ENCODE measurements at places on chromosomes 6 and 20.

DNA sequence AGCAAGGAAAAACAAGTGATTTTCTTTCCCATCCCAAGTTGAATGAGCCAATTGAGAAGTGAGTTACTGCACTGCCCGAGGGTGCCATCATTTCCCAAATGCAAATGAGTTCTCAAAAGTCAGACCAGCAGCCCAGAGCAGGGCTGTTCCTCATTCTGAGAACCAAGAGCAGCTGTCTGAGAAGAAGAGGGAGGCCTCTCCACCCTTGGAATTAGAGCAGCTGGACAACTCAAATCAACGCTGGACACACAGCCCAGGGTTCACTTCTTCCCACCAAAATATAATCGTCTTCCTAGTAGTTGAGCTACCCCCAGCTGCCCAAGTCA is 4.6 kb upstream of the PREX1 start:
- DNase-seq: no peak

- DNase-seq: no peak
Observed at GRCh38 chr20:46990596-46991104, 96.0 kb downstream of the EYA2 start.

DNA sequence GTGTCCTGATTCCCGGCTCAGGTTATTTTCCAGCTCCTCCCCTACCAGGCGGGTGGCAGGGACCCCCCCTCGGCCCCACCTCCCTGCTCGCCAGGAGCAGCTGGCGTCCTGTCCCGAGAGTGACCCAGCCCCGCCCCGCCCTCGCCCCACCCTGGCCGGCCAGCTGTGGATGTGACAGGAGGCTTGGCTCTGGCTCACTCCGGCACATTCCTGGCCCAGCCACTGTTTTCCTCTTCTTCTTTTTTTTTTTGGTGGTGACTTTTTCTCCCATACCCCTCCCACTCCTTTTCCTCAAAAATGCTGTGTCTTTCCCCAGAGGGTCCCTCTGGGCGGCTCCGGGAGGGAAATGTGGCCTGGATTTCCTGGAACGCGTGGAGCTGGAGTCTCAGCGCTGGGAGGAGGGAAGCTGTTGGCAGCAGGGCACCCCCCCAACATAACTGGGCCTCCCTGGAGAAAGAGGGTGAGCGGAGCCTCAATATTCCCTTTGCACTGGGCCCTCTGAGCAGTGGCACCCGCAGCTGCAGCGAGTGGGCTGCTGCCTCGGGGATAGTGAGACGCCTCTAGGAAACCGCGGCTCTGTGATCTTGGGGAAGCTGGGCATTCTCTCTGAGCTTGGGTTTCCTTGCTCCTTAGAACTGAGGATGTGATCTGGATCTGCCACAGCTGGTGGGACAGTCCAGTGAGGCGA is 28.3 kb upstream of the CSNK2A1 start:
- DNase-seq: no peak

- DNase-seq: no peak
Observed at GRCh38 chr20:3887876-3888620, 1.1 kb upstream of the PANK2 start.

DNA sequence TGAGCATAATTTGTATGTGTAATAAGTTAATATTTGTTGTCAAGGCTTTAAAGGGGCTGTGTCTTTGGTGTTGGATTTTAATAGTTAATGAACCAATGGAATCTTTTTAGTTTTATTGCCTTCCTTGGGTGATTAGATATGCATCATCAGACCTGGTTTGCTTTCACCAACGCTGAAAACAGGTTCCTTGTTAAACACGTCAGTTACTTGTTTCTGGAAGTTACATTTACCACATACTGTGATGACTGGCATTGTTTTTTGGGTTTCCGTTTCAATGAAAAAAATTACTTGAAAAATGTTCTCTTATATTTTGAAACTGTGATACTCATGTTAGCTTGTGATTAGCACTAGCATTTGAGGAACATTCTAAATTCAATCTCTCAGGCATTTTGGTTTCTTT is 58.6 kb upstream of the RNF144B start:
- DNase-seq: no peak

GRCh38 chr20:47682028-47682783 is 103.1 kb downstream of the SULF2 start:
- no peak for DNase-seq

GRCh38 chr20:6868861-6869260 is 101.4 kb downstream of the BMP2 start:
- no peak for DNase-seq

- no peak for DNase-seq
Observed at GRCh38 chr20:3195590-3196237, 8.8 kb downstream of the DDRGK1 start.

- DNase-seq: no peak
Observed at GRCh38 chr20:60484316-60484715, 526.1 kb downstream of the CDH26 start.

DNA sequence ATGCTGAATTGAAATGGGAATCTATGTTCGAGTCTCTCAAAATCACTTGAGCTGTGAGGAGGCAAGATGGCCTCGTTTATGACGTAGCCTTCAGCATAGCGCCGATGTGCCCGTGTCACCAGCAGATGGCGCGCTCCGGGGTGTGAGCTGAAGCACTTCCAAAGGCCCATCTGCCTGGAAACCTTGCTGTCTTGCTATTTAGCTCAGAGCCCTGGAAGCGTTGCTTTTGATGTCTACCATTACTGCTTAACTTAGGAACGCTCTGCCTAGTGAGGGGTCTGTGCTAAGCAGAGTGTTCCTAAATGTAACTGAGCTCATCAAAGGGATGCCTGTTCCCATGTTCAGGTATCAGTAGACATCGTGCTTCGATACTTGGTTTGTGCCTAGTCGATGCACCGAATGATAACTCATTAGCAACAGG is 67.7 kb downstream of the SYCP2L start:
- peak; percentile 84 for DNase-seq

GRCh38 chr20:50712771-50713656 is 18.4 kb upstream of the PARD6B start:
- DNase-seq: no peak

GRCh38 chr6:4164117-4164442 is 28.7 kb upstream of the ECI2 start:
- no peak for DNase-seq

- DNase-seq: peak; percentile 14
Observed at GRCh38 chr6:150142670-150143515, at the start of gene PPP1R14C. Gene PPP1R14C, plus strand, starts transcription at chr6:150143044. Its CDS starts 149 bp downstream, at chr6:150143193.

DNA sequence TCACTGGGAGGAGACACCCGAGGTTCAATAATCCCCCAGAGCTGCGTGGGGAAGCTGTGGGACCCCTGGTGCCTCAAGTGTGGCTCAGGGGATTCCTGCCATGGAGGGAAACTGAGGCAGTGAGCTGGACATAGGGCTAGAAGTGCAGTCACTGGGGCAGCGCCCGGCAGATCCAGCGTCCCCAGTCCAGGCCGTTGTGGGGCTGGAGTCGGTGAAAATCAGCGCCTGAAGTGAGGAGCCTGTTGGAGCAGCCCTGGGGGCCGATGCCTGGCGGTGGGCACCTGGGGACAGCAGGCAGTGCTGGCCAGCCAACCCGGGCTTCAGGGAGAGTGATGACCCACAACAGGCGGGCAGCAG is 2.2 kb upstream of the COL9A3 start:
- no peak for DNase-seq

DNA sequence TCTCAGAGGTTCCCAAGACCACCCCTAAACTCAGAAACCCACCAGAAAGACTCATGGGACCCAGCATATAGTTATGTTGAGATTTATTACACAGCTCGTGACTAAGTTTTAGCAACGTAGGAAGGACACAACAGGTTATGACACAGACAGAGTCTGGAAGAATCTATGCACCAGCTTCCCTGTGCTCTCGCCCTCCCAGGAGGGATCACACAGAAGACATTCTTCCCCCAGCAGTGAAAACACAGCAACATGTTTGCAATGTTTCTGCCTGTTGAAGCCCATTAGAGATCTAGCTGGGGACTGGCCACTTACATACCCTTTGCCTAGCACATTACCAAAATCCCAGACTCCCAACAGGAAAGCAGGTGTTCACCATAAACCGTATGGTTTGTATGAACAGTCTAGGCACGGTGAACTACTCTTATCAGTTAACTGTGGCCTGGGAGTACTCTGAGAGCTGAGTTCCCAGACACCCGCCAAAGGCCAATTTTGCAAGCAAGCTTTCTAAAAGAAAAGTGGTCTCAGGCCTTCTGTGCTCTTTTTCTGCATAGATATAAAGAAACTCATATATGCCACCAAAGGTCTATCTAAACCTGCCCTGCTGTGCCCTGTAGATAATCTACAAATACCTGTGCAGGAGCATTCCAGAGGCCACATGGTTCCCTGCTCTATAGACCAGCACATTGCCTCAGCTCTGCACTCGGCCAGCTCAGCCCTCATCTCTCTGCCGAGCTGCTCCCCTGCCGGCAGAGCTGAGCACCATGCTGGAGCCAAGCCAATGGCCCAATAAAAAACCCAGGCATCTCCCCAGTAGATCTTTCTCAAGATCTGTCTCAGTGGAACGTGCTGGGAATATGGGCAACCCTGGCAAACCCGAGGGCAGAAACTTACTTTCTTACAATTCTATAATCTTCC is 69.6 kb upstream of the SMIM28 start:
- DNase-seq: no peak

DNA sequence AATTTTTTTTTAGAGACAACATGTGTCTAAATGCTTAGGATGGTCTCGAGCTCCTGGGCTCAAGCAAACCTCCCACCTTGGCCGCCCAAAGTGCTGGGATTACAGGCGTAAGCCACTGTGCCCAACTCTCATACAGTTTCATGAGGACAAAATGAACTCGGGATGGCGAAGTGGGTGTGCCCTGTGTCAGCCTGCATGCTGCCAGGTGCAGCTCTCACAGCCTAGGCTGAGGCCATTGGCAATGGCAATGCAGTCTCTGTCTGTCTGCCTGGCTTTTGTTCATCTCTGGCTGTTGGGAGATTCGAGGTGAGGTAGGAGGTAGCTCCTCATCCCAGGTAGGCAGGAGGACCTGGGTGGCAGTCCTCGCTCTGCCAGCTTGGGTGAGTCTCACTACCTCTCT is 88.0 kb downstream of the CHMP4B start:
- DNase-seq: no peak

- DNase-seq: no peak
Observed at GRCh38 chr6:93352604-93353003, 66.8 kb downstream of the EPHA7 start.

DNA sequence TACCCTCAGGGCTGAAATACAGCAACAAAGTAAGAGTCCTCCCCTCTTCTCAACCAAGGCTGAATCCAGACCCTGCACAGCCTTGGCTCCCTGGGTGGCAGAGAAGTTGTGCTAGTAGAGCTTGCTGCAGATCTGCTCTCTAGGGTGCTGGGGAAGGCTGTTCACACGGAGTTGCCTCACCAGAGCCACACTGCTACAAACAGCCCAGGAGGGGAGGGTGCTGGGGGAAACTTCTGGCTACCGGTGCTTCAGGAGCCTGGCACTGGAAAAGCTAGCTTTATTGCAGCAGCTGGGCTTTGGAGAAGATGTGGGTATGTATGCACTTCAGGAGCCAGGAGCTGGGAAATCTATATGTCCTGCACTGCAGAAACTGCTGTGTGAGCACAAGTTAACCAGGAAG is 37.6 kb upstream of the SUPT3H start:
- no peak for DNase-seq

DNA sequence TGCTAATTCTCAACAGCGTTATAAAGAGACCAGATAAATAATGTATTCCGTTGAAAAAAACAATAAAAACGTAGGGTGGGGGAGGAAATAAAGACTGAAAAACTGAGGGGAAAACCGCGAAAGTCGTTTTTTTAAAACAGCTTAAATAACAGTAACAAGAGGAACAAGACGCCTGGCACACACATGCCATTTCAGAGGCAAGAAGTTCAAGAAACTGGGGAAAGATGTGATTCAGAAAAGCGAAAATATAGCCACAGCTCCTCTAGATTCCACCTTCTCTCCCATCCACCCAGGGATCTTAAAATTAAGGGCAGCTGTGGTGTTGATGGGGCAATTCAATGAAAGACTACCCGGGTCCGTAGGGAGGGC is 1.3 kb downstream of the EPB41L2 start:
- no peak for DNase-seq

- DNase-seq: no peak
Observed at GRCh38 chr20:44961870-44962267, 1.7 kb upstream of the TOMM34 start.

DNA sequence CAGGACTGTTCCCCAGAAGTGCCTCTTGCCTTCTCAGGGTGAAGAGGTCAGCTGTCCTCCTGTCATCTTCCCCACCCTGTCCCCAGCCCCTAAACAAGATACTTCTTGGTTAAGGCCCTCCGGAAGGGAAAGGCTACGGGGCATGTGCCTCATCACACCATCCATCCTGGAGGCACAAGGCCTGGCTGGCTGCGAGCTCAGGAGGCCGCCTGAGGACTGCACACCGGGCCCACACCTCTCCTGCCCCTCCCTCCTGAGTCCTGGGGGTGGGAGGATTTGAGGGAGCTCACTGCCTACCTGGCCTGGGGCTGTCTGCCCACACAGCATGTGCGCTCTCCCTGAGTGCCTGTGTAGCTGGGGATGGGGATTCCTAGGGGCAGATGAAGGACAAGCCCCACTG is 9.8 kb downstream of the PI16 start:
- no peak for DNase-seq

DNA sequence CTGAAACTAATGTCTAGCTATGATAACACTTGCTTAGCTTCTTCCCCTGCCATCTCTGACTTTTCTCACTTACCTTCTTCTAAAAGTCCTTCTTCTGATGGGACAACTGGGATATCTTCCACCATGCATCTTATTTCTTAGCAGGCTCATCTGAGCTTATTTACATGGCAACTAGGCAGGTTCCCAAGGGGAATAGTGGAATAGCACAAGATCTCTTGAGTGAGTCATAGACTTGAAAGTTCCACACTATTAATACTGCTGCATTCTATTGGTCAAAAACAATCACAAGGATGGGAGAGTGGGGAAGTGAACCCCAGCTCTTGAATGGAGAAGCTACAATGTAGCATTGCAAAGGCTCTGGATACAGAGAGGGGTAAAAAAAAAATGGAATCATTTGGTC is 142.1 kb downstream of the HAO1 start:
- DNase-seq: no peak

DNA sequence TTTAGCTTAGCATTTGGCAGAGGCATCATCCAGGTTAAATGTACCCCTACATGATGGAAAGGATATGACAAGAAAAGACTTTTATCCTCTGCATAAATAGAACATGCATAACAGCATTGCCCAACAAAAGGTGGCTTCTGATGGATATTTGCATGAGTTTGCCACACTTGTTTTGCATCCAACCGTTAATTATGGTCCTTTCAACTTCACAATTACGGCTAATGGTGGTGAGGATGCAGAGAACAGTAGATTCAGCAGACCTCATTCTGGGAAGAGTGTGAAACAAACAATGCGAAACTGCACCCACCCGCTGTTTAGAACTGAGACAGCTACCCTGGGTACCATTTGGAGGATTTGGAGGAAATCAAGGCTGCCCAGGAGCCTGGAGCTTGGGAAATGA is 690.9 kb upstream of the CHD6 start:
- DNase-seq: no peak

DNA sequence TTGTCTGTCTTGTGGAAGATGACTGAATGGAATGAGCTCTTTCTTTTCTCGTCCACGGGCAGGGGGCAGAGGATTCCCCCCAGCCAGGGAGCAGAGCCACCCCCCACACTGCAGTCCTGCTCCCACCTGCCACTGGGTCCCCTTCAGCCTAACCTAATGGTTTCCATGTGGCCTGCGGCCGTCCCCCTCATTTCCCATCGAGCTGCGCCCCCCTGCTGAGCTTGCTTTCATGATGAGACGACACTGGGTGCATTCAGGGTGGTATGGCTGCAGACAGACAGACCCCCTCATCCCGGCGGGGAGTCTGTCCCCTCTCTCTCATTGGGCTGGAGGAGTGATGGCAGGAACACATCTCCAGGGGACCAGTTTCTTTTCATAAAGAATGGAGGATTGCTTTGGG is 140.8 kb downstream of the DTNBP1 start:
- no peak for DNase-seq

- DNase-seq: no peak
Observed at GRCh38 chr6:56652231-56652630, 9.5 kb upstream of the DST start.

Measured in SJSA1 (cell line).